ENCODE measurements at places on chromosomes 3 and 15.

DNA sequence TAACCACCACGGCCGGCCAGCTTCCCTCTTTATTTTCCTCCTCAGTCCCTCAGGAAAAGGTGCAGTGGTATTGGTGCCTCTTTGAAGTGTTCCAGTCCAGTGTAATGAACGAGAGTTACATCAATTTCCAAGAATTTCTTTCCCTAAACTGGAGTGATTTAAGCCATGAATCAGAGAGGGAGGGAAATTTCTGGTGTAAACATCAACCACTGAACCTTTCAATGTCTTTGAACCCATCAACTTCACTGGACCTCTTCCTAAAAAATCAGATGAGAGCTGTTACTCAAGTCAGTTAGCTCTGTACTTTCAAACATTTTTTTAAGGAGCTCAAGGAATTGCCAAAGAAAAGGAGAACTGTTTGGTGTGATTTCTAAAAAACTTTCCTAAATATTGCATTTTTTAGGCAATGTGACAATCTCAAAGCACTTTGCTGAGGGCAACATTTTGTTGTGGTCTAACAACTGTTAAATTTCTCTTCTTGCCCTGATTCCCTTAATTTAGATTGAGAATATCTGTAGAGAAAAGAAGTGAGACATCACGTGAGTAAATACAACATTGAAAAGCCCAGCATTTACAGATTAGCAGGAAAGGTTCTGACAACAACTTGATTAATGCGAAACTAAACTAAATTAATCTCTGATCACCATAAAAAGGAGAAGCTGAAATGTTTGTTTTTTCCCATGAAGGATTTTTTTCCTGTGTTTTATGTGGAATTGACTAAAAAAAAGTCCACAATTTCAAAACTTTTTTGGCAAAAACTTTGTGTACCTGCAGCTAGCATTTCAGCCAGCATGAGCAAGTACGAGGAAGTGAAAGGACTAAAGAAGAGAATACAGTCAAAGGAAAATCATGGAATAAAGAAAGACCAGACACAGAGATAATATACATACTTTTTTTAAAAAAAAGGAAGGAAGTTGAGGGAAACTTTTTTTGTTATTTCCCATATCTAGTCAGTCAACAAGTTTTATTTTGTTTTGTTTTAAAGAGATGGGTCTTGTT, 9.1 kb upstream of the DAZL start:
- no peak for DNase-seq

GRCh38 chr3:188706599-188706998, 465.2 kb upstream of the TPRG1 start:
- no peak for DNase-seq

DNA sequence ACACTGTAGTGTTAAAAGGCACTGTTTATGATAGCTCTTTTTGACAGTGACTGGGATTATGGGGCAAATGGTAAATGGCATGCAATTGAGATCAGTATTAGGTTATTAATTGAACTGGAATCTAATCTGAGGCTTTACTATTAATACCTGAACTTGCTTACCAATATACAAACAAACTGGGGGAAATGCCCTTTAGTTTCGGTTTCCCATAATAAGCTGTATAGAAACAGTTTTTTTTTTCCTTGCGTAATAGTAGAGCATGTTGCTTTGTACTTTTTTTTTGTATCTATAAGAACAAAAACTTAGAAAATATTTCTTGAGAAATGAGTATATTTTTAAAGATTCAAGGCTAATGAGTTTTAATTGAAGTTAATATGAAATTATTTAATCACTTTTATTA, 95.0 kb downstream of the FNDC3B start:
- DNase-seq = no peak

DNA sequence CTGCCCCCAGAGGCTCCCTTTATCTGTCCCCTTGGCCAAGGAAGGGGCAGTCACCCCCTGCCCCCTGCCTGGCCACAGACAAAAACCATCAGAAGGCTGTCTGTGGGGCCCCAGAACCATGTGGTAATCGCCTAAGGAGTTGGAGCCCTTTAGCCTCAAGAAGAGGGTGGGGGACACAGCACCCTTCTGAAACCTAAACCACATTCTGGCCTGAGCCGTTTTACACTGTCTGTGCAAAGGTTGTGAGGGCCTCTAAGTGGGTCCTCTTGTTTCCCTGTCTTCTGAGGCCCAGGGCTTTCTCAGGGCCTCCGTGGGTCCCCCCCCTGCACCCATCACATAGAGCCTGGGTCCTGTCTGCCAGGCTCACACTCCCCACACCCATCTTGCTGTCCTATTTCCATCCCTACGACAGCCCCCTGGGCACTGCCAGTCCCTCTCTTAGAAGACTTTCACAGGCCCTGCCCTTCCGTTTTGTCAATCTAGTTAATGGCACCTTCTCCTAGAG, 17.9 kb upstream of the RPUSD3 start:
- no peak for DNase-seq

- DNase-seq = peak; percentile 19
Observed at GRCh38 chr3:20511863-20512505, 326.0 kb upstream of the SGO1 start.

DNA sequence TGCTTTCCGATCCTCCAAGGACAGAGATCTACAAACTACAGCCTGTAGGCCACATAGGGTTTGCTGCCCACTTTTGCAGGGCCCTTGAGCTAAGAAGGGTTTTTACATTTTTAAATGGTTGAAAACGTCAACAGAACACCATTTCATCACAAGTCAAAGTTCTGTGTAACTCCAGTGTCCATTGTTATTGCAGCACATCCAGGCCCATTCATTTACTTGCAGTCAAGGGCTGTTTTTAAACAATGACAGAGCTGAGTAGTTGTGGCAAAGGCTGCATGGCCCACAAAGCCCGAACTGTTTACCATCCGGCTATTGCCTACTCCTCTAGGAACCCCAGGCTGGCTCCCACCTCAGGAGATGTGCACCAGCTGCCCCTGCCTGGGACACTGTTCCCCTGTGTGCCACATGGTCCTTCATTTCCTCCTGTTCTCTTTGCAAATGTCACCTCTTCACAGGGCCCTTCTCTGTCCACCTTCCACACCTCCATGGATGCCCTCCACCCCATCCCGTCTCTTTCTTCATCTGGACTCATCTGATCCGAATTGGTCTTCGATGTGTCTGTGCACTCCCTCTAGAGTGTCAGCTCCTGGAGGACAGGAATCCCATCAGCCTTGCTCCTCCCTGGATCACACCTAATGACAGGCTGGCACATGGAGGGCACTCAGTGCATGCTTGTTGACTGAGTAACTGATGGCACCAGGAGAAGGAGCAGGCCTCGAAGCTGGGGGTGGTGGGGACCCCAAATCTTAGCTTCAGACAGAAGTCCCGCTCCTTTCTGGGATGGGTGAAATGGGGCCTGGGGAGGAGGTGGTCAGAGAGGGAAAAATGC, 69.5 kb upstream of the IQSEC1 start:
- no peak for DNase-seq

- no peak for DNase-seq
Observed at GRCh38 chr3:125145751-125146475, 66.6 kb downstream of the SLC12A8 start.

GRCh38 chr3:71709908-71710511, 15.2 kb downstream of the EIF4E3 start:
- no peak for DNase-seq

DNA sequence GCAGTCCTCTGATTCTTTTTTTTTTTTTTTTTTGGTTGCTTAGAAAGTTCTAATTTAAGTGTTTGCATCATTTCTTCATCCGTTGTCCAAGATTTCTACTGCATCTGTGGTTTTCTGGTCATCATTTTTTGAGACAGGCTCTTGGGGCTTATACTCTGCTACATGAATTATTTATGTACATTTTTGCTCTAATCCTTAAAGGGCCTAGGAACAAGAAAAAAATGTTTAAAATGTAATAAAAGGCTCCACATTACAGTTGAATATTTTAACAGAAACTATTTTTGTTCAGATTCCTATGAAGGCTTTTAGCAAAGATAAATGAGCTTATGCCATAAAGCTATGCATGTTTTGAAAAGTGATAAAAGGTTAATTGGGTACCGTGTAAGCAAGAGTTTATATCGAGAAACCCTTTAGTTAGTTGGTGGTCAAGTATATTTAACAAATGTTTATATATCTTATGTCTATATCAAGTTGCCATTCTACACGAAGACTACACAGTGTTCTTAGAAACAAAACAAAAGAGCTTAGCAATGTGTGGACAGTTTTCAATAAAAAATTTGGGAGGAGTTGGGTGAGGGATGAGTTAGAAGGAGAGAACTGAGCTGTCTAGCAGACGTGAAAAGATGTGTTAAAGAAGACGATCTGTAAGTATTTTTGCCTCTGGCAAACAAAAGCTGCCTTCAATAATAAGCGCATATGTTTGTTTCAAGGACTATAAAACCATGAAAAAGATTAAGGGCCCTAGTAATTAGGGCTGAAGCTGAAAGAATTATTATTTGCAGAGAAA, 563.6 kb upstream of the NAALADL2 start:
- no peak for DNase-seq

DNA sequence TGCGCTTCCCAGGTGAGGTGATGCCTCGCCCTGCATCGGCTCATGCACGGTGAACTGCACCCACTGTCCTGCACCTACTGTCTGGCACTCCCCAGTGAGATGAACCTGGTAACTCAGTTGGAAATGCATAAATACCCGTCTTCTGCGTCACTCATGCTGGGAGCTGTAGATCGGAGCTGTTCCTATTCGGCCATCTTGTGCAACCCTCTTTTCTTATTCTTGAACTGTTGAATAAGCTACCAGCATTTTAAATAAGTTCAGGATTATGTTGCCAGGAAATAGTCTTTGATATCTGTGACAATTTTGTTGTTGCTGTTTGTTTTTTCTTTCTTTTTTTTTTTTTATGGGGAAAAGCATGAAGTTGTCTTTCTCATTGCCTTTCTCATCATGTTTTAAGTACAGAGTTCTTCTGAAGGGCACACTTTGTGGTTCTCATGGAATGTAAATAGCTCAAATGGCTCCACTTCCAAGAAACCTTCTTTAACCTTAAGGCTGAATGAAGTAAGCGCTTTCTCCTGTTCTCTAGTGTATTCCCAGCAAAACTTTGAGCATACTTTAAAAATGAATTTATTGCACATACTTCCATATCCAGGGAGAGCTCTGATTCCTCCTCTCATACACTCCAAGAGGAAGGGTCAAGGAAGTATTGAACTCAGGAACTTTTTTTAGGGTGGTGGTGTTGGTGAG, 468.0 kb upstream of the TBL1XR1 start:
- no peak for DNase-seq

DNA sequence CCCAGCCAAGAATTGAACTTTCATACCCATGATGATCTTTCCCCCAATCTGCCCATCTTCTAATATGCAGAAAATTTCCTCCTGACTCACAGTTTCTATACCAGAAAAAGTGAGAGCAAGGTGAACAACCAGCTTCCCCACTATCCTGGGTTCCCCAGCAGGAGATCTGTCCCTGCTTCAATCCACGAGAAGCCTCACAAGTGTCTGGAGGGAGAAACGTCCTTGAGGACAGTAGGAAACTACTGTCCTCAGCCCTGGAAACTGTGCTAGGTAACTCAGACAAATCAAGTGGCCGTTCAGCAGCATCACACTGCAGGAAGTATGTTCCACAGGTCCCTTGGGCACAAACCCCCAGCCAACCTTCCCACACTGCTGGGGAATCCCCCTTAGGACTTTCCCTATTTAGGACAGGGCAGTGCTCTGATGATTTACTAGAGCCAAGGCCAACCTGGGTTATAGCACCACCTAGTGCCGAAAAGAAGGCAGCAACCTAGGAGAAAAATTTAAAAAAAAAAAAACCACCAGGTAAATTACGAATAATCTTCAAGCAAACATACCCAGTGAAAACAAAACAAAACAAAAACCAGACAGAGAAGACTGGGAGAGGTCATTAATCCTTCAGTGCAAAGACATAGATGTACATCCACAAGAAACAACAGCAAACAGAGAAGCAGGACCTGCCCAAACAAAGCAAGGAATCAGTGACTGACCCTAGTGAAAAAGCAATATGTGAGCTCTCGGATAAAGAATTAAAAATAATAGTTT, 36.0 kb downstream of the MORC1 start:
- DNase-seq = peak; percentile 15

GRCh38 chr3:31927811-31928210, 53.3 kb downstream of the OSBPL10 start:
- no peak for DNase-seq

GRCh38 chr3:126024049-126024854, 55.3 kb downstream of the ROPN1B start:
- no peak for DNase-seq

GRCh38 chr15:68497206-68497910, 65.4 kb upstream of the ITGA11 start:
- no peak for DNase-seq

GRCh38 chr3:134017490-134017889, 12.2 kb downstream of the SLCO2A1 start:
- no peak for DNase-seq

GRCh38 chr15:57135800-57136199, 217.4 kb downstream of the TCF12 start:
- no peak for DNase-seq

- DNase-seq = no peak
Observed at GRCh38 chr15:98881526-98882520, 125.8 kb downstream of the PGPEP1L start.

DNA sequence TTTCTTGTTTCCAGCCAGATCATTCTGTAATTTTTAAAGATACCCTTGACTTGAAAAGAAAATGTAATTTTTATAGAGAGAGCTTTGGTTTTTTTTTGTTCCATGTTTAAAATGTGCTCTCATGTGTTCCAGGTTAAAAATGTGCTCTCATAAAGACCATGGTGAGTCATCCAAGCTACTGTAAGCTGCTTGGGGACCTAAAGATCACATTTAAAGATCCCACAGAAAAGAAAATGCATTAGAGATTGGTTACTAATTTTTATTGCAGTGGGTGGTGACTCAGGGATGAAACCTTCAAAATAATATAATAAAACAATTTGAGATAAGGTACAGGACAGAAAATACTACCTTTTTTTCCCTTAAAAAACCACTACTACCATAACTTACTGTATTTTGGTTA, 11.0 kb downstream of the TCF12 start:
- no peak for DNase-seq

DNA sequence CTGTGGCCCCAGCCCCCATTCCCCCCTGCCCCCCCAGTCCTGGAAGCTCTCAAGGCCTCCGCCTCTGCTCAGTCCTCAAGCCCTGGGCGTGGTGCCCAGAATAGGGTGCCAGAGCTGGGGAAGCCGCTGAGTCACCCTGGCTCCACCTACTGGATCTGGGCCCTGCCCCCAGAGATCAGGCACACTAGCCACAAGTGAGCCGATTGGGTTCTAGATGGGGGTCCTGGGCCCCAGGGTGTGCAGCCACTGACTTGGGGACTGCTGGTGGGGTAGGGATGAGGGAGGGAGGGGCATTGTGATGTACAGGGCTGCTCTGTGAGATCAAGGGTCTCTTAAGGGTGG, 5.7 kb downstream of the EIF4G1 start:
- DNase-seq = peak; percentile 38
